ENCODE measurements at places on chromosomes 3 and 15. TPM values are rescaled to one million over a fixed set of nuclear protein-coding genes. Genes with fewer than 3 reads are reported as not detected.

The TNNC1 gene
- 0.86 TPM for total RNA-seq

The BMF gene
- total RNA-seq: 2.4 TPM

The PCBP4 gene
- 12.6 TPM for total RNA-seq

The HRH1 gene
- total RNA-seq: 6.9 TPM

The GUCA1C gene
- total RNA-seq: not detected

The CD96 gene
- not detected for total RNA-seq

The XCR1 gene
- total RNA-seq: not detected

The SNRK gene
- total RNA-seq: 4.1 TPM

The DPPA2 gene
- total RNA-seq: not detected

The UPK1B gene
- total RNA-seq: 12.3 TPM

The HIGD2B gene
- total RNA-seq: not detected

The GNL3 gene
- total RNA-seq: 79.2 TPM

The ANKRD34C gene
- not detected for total RNA-seq

Measured in A549 treated with AZD2906 at 1 μM for 4 hours (cell line).